ENCODE measurements at places on chromosomes 6 and 20.

GRCh38 chr6:125751334-125751916, 2.0 kb downstream of the HEY2 start:
- no peak for DNase-seq

GRCh38 chr6:4136354-4136831, 1.0 kb upstream of the ECI2 start:
- no peak for DNase-seq

- no peak for DNase-seq
These were observed 60.7 kb downstream of the FAM120B start for GRCh38 chr6:170367241-170367640.

- no peak for DNase-seq
These were observed 28.8 kb downstream of the C6orf163 start for GRCh38 chr6:87373377-87373776.

DNA sequence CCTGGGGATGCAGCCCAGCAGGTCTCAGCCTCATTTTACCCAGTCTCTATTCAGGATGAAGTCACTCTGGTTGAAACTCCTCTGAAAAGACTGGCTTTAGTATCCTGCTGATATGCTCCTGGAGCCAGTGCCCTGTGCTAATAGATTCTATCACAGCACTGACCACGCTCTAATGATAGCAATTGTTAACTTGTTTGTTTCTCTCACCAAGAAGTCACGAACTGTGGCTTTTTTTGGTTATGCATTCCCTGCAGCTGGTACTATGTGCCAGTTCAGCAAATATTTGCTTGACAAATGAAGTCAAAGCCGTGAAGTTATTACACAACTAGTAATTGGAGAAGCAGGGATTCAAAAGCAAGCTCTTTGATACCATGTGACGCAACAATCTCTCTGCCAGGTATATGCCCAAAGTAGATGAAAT, 754.6 kb downstream of the KIF16B start:
- DNase-seq, result no peak

DNA sequence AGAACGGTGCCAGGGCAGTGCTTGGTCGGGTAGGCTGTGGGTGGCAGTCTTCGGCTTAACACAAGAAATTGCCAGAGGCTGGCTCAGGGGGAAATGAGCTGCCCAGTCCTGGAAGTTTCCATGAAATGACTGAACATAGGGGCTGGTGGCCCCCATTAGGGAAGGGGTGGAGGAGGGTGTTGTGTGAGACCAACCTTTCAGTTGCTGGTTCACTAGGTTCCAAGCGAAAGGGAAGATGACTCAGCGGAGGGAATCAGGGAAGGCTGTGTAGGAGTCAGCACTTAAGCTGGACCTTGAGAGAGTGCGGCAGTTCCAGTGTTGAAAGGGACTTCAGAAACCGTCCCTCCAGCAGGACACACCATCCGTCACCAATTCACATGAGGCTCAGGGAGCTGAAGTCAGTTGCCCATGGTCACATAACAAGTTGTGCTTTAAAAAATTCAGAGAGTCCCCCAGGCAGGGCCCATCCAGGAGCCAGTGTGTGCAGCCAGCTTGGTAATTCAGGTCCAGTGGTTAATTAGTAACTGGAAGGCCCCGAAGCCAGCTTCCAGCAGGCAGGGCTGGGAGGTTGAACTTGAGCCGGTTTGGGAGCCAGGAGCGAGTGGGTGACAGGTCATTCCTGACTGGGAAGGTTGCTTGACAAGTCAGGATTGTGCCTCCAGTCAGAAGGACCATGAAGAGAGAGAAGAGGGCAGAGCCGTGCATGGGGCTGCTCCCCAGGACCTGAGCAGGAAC, at the start of gene SGK2:
Gene SGK2, plus strand, starts transcription at position 616 of the 735 bp plus-strand sequence. CDS start 7,469 bp downstream, outside the sequence.
- peak; percentile 11 for DNase-seq

GRCh38 chr6:1792989-1793388, 183.3 kb downstream of the FOXC1 start:
- DNase-seq, result no peak

DNA sequence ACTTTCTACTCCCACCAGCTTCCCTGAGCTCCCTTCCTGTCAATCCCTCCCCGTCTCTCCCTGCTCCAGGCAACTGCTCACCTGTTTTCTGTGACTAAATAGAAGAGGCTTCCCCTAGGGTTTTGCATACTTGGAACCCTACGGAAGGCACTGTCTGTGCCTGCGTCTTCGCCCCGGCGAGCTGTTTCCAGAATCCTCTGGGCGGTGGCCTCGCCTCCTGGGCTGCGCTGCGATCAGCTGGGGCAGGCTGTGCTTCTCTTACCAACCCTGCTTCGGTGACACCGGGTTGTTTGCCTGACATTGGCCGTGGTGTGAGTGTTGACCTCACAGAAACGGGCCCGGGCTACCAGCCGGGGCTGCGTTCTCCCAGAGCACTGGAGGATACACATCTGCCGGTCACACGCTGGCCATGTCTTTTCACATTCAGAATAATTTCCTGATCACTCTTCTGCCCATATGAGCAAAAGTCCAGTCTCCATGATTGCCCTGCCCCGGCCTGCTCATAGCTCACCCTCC, 29.4 kb upstream of the CCR6 start:
- DNase-seq, result no peak

DNA sequence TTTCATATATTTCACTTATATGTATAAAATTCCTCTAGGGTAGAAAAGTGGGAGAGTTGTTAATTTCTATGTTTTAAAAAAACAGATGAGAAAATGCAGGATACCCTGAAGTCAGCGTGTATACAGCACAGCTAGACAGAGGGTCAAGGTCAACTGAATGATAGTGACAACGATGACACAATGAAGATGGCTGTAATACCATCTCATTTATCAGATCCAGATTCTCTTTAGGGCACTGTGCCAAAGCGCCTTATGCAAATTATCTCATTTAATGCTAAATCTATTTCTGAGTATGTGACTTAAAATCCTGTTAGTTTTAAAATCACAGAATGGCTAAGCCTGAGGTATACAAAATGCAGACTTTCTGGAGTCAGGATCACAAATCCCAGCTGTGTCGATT, 431.4 kb upstream of the RUNX2 start:
- no peak for DNase-seq

- peak; percentile 51 for DNase-seq
These were observed 593 bp downstream of the DNMT3B start for GRCh38 chr20:32762754-32763201.

- peak; percentile 28 for DNase-seq
These were observed 104.2 kb downstream of the PREX1 start for GRCh38 chr20:48723308-48724264.

DNA sequence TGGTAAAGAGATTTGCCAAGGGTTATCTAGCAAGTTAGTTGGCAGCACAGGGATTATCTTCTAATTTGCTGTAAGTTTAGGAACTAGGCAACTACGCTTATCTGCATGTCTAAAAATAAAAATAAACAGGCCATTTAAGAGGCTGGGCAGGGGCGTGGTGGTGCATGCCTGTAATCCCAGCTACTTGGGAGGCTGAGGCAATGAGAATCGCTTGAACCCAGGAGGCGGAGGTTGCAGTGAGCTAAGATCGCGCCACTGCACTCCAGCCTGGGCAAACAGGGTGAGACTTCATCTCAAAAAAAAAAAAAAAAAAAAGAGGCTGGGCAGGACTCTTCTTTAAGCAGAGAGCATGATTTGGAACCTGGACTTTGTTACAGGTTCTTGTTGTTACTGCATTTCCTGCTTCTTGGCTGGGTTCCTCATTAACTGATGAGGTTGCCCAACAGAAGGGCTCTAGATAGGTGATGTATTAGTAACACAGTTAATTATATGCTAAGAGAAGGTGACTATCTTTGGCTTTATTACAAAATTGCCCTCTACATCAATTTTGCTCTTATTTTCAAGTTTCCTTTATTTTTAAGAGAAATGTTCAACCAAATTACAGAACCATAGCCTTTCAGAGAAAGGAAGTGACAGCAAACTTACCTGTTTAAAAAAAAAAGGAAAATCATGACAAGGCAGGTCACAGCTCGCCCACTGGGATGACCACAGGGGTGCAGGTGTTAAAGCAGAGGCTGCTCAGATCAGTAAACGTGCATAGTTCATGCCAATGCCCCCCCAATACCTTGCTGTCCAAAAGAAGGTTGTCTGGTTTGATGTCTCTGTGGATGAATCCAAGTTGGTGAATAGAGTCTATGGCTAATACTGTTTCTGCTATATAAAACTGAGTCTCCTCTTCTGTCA, 32.5 kb downstream of the STK38 start:
- DNase-seq, result no peak

DNA sequence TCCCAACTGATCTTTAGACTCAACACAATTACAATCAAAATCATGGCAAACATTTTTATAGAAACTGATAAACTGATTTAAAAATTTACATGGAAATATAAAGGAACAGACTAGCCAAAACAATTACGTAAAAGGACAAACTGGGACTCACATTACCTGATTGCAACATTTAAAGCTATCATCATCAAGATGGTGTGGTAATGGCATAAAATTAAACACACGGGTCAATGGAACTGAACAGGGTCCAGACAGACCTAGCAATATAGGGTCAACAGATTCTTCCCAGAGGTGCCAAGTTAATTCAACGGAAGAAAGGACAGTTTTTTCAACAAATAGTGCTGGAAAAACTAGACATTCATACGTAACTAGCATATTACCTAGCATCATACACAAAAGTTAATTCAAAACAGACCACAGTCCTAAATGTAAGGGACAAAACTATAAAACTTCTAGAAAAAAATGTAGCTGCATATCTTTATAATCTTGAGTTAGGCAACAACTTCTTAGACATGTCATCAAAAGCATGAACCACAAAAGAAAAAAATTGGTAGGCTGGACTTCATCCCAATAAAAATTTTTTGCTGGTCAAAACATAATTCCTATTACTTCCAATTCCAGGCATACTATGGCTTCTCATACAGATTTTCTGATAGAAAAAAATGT, 147.4 kb upstream of the BEND6 start:
- no peak for DNase-seq

DNA sequence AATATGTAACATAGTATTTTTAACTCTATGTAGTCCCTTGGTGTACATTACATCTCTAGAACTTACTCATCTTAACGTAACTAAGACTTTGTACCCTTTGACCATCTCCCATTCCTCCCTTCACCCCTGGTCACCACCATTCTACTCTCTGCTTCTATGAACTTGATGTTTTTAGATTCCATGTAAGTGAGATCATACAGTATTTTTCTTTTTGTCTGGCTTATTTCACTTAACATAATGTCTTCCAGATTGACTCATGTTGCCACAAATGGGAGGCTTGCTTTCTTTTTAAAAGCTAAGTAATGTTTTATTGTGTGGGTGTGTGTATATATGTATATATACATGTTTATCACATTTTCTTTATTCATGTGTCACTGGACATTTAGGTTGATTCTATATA, 55.8 kb downstream of the TMEM200A start:
- DNase-seq, result no peak

DNA sequence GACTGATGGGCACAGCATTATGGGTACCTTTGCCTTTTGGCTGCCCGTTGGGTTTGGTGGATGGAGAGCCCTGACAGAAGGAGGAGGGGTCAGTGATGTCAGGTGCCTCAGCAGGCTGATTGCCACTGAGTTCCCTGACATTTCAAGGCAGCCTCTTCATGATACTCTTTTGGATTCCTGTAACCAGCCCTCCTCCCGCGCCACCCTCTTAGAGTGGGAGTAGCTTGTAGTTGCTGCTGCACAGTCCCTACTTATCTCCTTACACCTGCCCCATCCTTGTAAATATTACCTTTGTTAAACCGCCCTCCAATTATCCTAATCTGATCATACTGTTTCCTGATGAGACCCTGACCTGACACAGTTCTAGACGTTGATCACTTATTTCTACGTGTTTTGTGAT, 140.0 kb downstream of the CFAP61 start:
- DNase-seq, result no peak

GRCh38 chr20:45867819-45868176, 10.4 kb downstream of the ZSWIM3 start:
- DNase-seq, result no peak

DNA sequence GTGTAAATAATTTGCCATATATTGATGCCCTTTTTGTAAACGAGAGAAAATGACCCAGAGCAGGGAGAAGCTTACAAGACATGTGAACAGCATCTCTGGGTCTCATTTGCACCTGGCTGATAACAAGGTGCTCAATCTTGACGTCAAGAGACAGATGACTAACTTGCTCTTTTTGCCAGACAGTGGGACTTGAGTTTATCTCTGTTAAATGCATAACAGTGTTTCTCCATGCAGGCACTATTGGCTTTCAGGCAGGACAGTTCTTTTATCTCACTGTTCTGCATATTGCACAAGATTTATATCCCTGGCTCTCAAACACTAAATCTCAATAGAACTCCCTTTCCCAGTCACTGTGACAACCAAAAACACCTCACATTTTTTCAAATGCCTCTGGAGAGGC, 56.4 kb downstream of the RFX6 start:
- no peak for DNase-seq

DNA sequence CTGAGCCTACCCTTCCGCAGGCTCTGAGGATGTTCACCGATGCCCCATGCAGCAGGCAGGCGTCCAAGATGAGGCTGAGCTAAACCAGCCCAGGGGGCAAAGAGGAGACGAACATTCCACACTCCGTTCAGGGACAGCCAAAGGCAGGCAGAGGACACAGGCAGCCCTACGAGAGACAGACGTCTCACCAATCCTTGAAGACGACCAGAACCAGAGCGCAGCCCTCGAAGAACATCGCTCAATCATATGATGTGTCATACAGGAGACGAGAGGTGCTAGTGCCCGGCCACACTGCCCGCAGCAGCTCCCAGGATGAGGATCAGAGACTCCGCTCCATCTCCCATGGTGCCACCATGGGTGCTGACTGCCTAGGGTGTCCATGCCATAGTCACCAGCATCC, 35.6 kb upstream of the TMEM181 start:
- DNase-seq, result no peak

DNA sequence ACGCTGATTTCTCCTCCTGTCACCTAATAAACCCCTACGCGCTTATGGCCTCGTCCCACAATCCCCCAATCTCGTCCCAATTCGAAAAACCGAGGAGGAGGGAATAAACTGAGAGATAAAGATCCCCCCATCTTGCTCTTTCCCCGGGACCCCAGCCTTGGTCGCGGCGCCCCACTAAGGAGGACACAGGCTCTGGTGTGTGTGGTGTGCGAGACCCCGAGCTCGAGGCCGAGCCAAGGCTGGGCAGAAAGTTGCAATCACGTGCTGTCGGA, 1.3 kb upstream of the NR2E1 start:
- no peak for DNase-seq

GRCh38 chr20:16477632-16478031, 95.6 kb downstream of the KIF16B start:
- no peak for DNase-seq

DNA sequence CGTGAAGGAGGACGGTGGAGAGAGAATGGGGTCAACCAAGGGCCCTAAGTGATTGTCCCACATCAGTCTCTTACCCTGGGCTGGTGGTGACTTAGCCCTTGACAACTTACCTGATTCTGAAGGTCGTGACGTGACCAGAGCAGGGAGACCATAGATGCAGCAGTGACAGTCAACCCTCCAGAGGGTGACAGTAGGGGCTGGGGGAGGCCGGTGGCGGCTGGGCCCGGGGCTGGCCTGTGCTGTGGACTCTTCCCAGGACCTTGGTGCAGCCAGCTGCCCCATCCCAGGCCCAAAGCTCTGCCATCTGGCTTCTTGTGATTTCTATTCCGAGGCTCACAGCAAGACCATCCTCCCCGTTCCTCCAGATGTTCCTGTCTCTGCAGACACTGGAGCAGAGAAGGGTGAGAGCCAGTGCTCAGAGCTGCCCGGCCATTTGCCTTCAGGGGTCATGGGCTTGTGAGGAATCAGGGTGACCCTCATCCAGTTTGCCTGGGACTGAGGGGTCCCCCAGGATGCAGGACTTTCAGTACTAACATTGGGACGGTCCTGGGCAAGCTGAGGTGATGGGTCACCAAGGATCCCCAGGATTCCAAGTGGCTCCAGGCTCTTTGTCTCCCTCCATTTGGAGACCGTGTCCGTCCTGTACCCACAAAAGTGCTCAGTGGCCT, 36.0 kb downstream of the SUMO4 start:
- DNase-seq, result no peak

All from nephron progenitor cell (in vitro differentiated cells).